Breast epithelium (tissue), 4 donors: ENCODE measurements at places on chromosomes 16 and 17. TPM values are rescaled to one million over a fixed set of nuclear protein-coding genes. Genes with fewer than 3 reads are reported as not detected.

DNA sequence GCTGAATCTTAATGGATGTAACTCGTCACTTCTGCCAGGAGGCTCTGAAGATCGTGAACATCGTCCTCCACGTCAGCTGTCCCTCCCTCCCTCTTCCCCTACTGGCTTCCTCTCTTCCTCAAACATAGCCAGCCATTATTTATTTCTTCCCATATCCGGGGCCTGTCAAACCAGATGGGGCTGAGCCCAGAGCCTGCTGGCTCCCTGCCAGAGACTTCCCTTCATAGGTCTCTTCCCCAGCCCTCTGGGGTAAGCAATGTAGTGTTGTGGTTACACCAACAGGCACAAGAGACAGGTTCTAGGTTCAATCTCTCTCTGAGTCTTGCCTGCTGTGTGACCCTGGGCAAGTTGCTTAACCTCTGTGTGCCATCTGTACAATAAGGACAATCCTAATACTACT, 40.1 kb upstream of the ZFP90 start:
- no peak overlapping the region for H3K27ac ChIP-seq
- H3K27me3 ChIP-seq, result no peaks in the 10 kb centered on the region
- no peaks in the 10 kb centered on the region for H3K4me1 ChIP-seq
- no peak overlapping the region for H3K4me3 ChIP-seq

- H3K27me3 ChIP-seq, result no peaks in the 10 kb centered on the region
- H3K4me3 ChIP-seq, result no peak overlapping the region
- no peaks in the 10 kb centered on the region for H3K4me1 ChIP-seq
- no peak overlapping the region for H3K27ac ChIP-seq
- H3K36me3 ChIP-seq, result no peaks in the 10 kb centered on the region
Observed at GRCh38 chr16:13438064-13438463, 481.9 kb upstream of the ERCC4 start.

DNA sequence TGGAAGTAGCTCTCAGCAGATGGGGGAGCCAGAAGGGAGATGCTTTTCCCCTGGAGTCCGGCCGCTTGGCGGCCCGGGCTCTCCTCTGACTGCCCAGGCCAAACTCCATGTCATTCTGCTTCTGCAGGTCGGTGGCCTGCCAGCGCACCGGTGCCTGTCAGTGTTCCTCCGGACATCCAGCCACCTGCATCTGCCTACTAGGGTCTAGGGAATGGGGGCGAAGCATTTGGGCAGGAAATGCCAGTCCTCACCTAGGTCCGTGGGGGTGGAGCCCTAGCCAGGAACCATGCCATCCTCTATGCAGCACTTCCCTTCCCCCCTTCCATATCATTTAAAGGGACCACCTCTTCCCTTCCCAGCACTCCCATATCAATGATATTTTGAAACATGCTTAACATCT, 34.2 kb downstream of the GJC1 start:
- peak overlapping the region; percentile 38 for H3K27ac ChIP-seq
- no peaks in the 10 kb centered on the region for H3K27me3 ChIP-seq
- no peaks in the 10 kb centered on the region for H3K4me1 ChIP-seq

DNA sequence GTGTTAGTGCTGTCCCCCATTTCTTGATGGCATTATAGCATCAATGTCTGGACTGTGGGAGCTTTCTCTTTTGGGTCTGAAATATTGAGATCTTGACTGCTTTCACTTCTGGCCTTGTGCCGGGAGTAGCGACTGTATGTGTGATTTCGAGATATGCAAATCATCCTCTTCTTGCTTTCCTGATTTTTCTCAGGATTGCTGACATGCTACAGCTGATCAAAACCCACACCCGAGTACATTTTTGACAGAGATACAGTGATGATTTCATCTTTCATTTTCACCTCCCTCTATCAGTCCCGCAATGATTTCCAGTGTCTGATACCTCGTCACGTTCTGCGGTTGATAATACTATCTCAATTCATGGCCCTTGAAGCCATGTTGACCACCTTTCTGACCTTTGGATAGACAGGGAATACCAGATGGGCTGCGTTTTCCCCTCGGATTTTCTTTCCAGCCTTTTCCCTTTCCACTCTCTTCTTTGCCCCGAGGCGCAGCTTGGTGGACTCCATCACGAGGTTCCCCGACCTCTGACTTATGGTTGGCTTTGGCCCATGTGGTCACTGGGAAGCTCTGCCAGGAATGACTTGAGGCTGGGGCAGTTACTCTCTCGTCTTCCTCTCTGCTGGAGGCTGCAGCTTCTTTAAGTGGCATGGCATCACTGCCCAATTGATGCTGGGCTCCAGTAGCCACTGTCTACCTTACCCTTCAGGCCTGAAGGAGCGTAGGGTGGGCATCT, 184.4 kb downstream of the SNX29 start:
- no peaks in the 10 kb centered on the region for H3K4me1 ChIP-seq
- no peak overlapping the region for H3K27ac ChIP-seq
- no peak overlapping the region for H3K4me3 ChIP-seq
- no peaks in the 10 kb centered on the region for H3K36me3 ChIP-seq

DNA sequence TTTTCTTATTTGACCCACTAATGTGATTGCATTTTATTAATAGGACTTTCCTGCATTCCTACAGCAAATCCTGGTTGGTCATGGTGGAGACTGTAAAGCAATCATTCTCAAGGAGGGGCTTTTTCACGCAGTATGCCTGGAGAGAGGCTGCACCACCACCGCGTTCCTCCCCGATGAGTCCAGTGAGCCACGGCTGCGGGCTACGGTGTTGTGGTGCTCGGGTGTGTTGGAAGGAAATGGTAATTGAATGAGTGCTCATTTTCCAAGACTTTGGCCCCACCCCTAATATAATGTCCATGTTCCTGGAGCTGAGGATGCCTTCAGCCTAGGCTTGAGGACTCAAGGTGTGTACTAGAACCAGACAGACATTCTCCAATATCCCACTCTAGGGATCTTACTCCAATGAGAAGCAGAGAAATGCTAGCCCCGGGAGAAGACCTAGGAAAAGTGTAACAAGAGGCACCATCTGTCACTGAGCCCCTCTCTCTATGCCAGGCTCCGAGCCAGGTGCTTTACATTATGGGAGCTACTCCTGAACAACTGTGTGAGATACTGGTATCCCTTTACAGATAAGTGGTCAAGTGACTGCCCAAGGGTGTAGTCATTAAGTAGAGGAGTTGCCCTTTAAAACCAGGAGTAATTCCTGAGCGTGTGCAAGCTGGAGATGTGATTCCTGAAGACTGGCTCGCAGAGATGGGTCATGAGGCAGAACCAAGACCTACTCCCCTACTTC, 39.4 kb downstream of the HEATR6 start:
- no peaks in the 10 kb centered on the region for H3K36me3 ChIP-seq
- H3K27ac ChIP-seq, result no peak overlapping the region
- H3K27me3 ChIP-seq, result no peaks in the 10 kb centered on the region
- H3K4me3 ChIP-seq, result no peak overlapping the region

- H3K4me3 ChIP-seq, result no peak overlapping the region
- no peaks in the 10 kb centered on the region for H3K36me3 ChIP-seq
- DNase-seq, result no peak
- H3K27me3 ChIP-seq, result no peaks in the 10 kb centered on the region
- no peaks in the 10 kb centered on the region for H3K4me1 ChIP-seq
- no peak overlapping the region for H3K27ac ChIP-seq
Observed at GRCh38 chr16:10638101-10638500, 56.6 kb downstream of the TEKT5 start.

DNA sequence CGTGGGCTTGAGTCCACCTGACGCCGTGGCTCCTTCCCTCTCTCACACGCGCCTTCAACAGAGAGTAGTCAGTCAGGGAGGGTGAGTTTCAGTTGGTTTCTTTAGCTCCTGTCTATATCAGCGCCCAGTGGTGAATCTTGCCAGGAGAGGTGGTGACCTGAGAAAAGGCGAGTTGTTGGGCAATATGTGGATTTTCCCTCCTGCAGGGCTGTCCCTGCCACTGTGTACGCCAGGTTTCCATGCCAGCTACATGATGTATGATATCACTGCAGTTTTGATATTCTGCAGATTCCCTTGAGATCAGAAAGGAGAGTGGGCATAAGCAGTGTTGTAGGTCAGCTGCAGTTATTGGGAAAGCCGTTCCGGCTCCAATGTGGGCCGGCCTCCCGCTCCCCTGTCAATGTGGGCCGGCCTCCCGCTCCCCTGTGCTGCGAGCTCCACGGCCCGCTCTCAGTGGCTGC, 31.4 kb downstream of the BANP start:
- peak; percentile 46 for DNase-seq
- H3K27ac ChIP-seq, result peak overlapping the region; percentile 38
- H3K36me3 ChIP-seq, result no peaks in the 10 kb centered on the region

GRCh38 chr17:28484296-28484695, 10.9 kb downstream of the SLC13A2 start:
- H3K27me3 ChIP-seq, result no peaks in the 10 kb centered on the region
- no peak for DNase-seq
- H3K27ac ChIP-seq, result no peak overlapping the region
- no peaks in the 10 kb centered on the region for H3K4me1 ChIP-seq
- H3K4me3 ChIP-seq, result no peak overlapping the region

- no peak for DNase-seq
- no peaks in the 10 kb centered on the region for H3K36me3 ChIP-seq
- no peaks in the 10 kb centered on the region for H3K4me1 ChIP-seq
- no peak overlapping the region for H3K4me3 ChIP-seq
- H3K27me3 ChIP-seq, result no peaks in the 10 kb centered on the region
Observed at GRCh38 chr16:72068930-72069329, 5.9 kb downstream of the HPR start.

The LAT gene
- 4.3 TPM for total RNA-seq

The SMIM22 gene
- total RNA-seq, result 58.7 TPM

The ENKD1 gene
- total RNA-seq, result 18.6 TPM

The UMOD gene
- not detected for total RNA-seq

The CTRL gene
- 2.6 TPM for total RNA-seq

The CORO1A gene
- 24.4 TPM for total RNA-seq
